ENCODE measurements at places on chromosomes 12 and 14. TPM values are rescaled to one million over a fixed set of nuclear protein-coding genes. Genes with fewer than 3 reads are reported as not detected.
A peak's percentile ranks its signal among the peaks of the same experiment; 100 is the strongest.

DNA sequence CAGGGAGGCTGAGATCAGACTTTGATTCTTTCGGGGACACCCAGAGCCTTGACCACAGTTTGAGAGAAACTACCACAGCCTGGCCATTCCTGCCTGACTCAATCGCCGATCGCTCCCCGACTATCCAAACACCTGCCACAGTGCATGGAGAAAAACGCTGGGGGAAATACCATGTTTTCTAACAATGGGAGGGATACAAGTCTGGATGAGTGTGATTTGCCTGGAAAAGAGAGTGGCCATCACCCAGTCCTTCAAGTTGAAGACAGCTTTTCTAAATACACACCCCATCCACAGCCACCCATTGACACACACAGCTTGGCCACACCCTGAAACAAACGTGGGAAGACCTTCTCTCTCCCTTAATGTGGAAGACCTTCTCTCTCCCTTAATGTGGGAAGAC lies 6.7 kb upstream of the VASH1 start:
- no peak overlapping the region for H3K27ac ChIP-seq
- no peaks in the 10 kb centered on the region for H3K27me3 ChIP-seq
- no peak for DNase-seq
- H3K4me1 ChIP-seq, result no peaks in the 10 kb centered on the region
- no peak overlapping the region for H3K4me3 ChIP-seq

DAAM1 gene
- total RNA-seq, result 50.1 TPM

PTCSC3 gene
- not detected for total RNA-seq

CCDC198 gene
- total RNA-seq, result not detected

KRT86 gene
- total RNA-seq, result 0.66 TPM

PDZRN4 gene
- total RNA-seq, result 53.4 TPM

- H3K27ac ChIP-seq, result no peak overlapping the region
- no peaks in the 10 kb centered on the region for H3K36me3 ChIP-seq
- H3K4me1 ChIP-seq, result no peaks in the 10 kb centered on the region
Observed at GRCh38 chr14:58712357-58712756, 74.6 kb downstream of the DACT1 start.

- no peaks in the 10 kb centered on the region for H3K36me3 ChIP-seq
- no peak for DNase-seq
- H3K4me3 ChIP-seq, result no peak overlapping the region
- H3K27me3 ChIP-seq, result no peaks in the 10 kb centered on the region
- no peaks in the 10 kb centered on the region for H3K4me1 ChIP-seq
Observed at GRCh38 chr12:113835433-113835832, 130.7 kb downstream of the RBM19 start.

GRCh38 chr12:132986885-132987225 lies 688 bp downstream of the ZNF26 start:
- H3K4me3 ChIP-seq, result peak overlapping the region; percentile 86
- no peak for DNase-seq
- peak overlapping the region; percentile 90 for H3K27ac ChIP-seq
- no peaks in the 10 kb centered on the region for H3K27me3 ChIP-seq

DNA sequence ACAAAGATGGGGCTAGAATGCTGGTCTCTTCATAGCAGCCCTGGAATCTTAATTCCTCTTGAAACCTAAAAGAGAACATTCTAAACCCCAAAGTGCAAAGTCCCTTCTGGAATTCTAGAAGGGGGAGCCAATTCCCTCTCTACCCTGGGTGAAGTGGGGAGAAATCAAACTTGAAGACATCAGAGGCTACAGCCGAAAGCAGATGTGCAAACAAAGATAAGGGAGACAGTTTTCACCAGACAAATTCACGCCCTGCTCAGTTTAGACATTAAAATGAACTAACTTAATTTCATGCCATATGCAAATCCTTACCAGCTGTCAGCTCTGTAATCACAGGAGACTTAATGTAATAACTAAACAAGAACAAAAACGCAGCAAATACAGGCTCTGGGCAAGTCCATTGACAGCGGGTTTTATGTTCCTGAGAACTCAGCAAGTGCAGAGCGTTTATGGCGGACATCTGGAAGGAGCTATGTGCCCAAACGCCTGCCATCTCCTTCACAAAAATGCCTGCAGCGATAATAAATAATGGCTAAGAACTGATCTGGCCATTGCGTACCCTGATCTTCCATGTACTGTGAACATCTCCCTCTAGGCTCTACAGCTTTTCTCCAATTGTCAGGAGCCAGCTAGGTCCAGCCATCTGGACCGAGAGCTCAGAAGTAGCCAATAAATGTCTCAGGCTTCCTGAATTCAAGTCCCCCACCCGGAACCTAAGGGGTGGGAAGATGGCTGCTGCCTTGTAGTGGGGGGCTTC lies 19.1 kb upstream of the FICD start:
- H3K27me3 ChIP-seq, result no peaks in the 10 kb centered on the region
- no peak overlapping the region for H3K27ac ChIP-seq
- DNase-seq, result no peak
- H3K4me1 ChIP-seq, result no peaks in the 10 kb centered on the region
- H3K4me3 ChIP-seq, result no peak overlapping the region
- no peaks in the 10 kb centered on the region for H3K36me3 ChIP-seq

DNA sequence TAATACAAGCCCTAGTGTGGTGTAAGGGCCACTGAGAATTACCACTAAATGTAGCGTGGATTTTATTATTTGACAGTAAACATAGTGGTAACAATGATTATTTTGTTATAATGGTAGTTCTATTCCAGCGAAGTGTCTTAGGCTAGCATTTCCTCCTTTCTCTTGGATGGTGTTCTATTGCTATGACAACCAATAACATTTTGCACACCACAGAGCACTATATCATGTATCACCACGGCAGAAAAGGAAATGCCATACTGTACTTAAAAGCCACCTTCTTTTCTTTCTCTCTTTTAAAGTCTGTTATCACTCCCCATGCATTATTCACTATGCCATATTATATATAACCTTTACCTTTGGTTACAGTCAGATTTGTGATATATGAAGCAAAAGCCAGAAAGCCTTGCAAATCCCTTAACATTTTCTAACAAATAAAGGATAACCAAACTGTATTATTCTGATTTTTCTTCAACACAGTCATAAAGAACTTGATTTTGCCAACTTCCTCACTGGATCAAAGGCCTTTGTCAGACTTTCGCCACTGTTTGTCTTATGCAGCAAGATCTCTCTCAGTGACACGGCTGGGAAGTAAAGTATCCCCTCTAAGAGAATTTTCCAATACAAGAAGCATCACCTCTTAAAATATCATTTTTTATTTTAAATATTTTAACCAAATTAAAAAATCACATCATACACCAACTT lies 195.8 kb downstream of the FOXN3 start:
- H3K4me1 ChIP-seq, result no peaks in the 10 kb centered on the region
- H3K27me3 ChIP-seq, result no peaks in the 10 kb centered on the region
- no peak overlapping the region for H3K4me3 ChIP-seq
- no peaks in the 10 kb centered on the region for H3K36me3 ChIP-seq

GRCh38 chr12:46367351-46368029 lies 5.1 kb downstream of the SLC38A2 start:
- peak overlapping the region; percentile 89 for H3K4me3 ChIP-seq
- H3K27me3 ChIP-seq, result no peaks in the 10 kb centered on the region
- H3K27ac ChIP-seq, result peak overlapping the region; percentile 22
- peaks cover 26% of the 10 kb centered on the region for H3K4me1 ChIP-seq
- no peak for DNase-seq

NGB gene
- not detected for total RNA-seq

DNA sequence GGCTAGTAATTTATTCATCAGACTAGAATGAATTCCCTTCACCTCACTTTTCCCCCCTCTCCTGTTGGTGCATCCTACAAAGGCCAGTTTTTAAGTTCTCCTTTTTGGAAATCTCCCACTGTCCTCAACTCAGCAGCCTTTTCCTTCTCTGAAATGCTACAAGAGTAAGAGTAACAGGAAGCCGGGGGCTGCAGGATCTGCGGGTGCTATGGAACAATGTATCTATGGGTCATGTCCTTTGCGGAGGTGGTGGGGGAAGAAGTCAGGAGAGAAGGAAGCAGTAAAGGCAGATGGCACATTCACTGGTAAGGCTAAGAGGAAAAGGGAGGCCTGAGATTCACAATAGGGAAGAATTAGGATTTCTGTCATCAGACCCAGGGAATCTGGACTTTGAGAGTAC lies 22.2 kb upstream of the TESC start:
- no peaks in the 10 kb centered on the region for H3K27me3 ChIP-seq
- no peak for DNase-seq
- H3K36me3 ChIP-seq, result no peaks in the 10 kb centered on the region
- H3K27ac ChIP-seq, result no peak overlapping the region

CNTN1 gene
- 16.4 TPM for total RNA-seq

FSCB gene
- total RNA-seq, result 1.6 TPM

GRCh38 chr12:92070864-92071445 lies 74.7 kb downstream of the BTG1 start:
- H3K36me3 ChIP-seq, result no peaks in the 10 kb centered on the region
- no peak for DNase-seq
- H3K4me3 ChIP-seq, result no peak overlapping the region
- no peaks in the 10 kb centered on the region for H3K4me1 ChIP-seq
- no peaks in the 10 kb centered on the region for H3K27me3 ChIP-seq

DNA sequence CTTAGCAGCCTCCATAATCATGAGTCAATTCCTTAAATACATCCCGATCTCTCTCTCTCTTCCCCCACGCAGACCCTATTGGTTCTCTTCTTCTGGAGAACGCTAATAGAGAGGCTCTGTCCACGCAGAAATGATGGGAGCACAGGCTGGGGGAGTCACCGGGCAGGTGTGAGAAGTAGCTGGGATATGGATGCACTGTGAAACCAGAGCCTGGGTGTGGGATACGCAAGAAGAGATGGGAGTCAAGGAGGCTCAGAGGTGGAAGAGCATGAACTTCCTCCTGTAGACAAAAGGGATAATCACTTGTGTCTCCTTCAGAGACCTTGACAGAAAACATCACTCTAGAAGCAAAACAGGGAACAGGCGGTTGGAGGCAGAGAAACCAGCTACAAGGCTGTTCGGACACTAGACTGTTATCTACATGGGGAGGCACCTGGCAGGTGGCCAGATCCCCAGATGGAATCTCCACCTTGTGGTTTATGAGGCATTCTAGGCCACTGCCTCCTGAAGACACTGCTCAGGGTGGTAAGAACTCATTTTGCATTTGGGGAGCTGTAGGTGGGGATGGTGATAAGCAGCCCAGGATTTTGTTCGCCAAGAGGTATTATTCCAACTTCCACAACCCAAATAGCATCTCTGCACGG lies 7.2 kb upstream of the SELPLG start:
- H3K36me3 ChIP-seq, result no peaks in the 10 kb centered on the region
- no peak for DNase-seq
- no peak overlapping the region for H3K4me3 ChIP-seq
- no peaks in the 10 kb centered on the region for H3K4me1 ChIP-seq
- no peaks in the 10 kb centered on the region for H3K27me3 ChIP-seq
- peak overlapping the region; percentile 3 for H3K27ac ChIP-seq

- H3K27me3 ChIP-seq, result no peaks in the 10 kb centered on the region
- H3K36me3 ChIP-seq, result no peaks in the 10 kb centered on the region
- H3K27ac ChIP-seq, result no peak overlapping the region
- H3K4me3 ChIP-seq, result no peak overlapping the region
- DNase-seq, result no peak
- no peaks in the 10 kb centered on the region for H3K4me1 ChIP-seq
Observed at GRCh38 chr14:69855180-69855832, 23.9 kb upstream of the SMOC1 start.

DNA sequence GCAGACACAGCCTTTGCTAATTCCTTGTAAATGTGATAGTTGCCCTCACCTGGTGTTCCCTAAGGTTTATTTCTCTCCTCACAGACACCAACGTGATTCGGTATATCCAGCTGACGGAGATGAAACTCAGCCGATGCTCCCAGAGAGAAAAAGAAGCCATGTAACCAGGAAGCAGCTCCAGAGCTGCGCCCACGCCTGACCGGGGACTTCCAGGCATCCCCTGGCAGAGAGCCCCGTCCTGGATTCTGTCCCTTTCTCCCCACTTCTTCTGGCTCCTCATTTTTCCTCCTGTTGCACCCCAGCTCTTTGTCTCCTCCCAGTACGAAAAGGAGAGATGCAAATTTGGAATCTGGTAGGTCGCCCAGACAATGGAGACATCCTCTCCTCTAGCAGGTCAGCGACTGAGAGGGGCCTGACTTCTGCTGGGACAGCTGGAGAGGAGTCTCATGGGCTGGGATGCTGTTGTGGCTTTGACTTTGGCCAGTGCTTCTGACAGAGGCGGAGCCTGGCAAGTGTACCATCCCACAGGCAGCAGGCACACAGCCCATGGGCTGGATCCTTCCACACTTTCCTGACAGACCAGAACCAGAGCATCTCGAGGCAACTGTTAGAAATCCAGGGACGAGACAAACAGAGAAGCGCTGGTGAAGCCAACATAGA lies 29.4 kb downstream of the TTC9 start:
- H3K36me3 ChIP-seq, result no peaks in the 10 kb centered on the region
- no peaks in the 10 kb centered on the region for H3K27me3 ChIP-seq
- DNase-seq, result no peak

- H3K4me1 ChIP-seq, result no peaks in the 10 kb centered on the region
- no peak overlapping the region for H3K4me3 ChIP-seq
- no peak for DNase-seq
- no peaks in the 10 kb centered on the region for H3K36me3 ChIP-seq
Observed at GRCh38 chr12:56877195-56878009, 56.8 kb downstream of the SDR9C7 start.

DNA sequence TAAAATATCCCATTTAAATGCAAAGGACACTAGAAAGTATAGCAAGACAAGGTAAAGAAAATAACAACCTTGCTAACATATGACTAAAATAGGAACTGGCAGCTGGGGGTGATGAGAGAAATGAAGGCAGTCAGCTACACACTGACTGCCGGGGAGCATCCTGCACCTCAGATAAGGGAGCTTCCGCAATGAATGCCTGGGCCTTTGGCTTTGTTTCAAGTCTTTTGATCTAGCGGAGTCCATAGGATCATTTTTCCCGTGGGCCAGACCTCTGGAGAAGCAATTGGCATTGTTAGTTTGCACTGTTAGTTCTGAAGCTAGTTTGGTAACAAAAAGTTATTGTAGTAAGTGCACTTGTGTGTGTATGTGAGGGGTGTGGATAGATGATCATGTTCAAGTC lies 639.9 kb downstream of the DIO2 start:
- H3K27ac ChIP-seq, result no peak overlapping the region
- H3K36me3 ChIP-seq, result no peaks in the 10 kb centered on the region
- no peaks in the 10 kb centered on the region for H3K27me3 ChIP-seq
- no peak overlapping the region for H3K4me3 ChIP-seq
- DNase-seq, result no peak
- no peaks in the 10 kb centered on the region for H3K4me1 ChIP-seq
